AG09319 (cell line): ENCODE measurements at places on chromosomes 6 and 20.

- DNase-seq: peak; percentile 60
These were observed 285.2 kb downstream of the UST start for GRCh38 chr6:149031859-149032598.

GRCh38 chr6:167846997-167847606 lies 20.4 kb downstream of the AFDN start:
- DNase-seq: no peak

- no peak for DNase-seq
These were observed 291.0 kb upstream of the SULF2 start for GRCh38 chr20:48076247-48076646.

DNA sequence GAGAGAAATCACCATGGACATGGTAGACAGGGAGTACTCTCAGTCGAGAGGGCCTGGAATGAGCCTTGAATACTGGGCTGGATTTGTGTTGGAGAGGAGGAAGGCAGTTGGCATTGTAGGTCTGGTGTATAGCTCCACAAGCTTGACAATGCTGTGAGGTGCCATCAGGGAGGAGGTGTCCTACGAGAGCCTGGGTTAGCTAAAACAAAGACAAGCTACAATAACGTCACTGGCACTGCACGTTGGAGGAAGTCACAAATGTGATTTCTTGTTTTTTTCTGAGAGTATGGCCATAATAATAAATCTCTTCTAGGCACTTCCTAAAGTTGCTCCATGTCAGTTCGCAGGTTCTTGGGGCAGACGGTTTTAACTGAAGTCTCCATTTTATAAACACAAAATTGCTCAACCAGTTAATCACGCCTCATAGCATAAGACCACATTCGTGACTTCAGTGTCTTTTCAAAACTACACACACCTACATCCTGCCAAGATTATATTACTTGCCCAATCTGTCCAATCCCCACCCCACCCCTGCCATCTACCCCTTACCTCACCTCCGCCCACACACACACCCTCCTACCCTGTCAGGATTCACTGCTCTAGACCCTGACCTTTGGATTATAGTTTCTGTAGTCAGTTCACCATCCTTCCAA lies 4.4 kb upstream of the HLA-DMB start:
- DNase-seq: no peak

- DNase-seq: no peak
These were observed 39.2 kb downstream of the PSMG4 start for GRCh38 chr6:3297909-3298308.

DNA sequence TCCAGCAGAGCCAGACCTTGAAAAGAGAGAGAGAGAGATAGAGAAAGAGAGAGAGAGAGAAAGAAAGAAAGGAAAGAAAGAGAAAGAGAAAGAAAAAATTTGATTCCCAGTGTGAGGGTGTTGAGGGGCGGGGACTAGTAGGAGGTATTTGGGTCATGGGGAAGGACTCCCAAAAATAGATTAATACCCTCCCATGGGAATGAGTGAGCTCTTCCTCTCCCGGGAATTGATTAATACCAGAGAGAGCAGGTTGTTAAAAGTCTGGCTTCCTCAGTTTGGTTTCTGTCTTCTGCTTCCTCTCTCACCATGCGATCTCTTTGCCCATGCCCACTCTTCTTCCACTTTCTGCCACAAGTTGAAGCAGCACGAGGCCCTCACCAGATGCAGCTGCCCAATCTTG lies 28.8 kb upstream of the CFAP206 start:
- no peak for DNase-seq

DNA sequence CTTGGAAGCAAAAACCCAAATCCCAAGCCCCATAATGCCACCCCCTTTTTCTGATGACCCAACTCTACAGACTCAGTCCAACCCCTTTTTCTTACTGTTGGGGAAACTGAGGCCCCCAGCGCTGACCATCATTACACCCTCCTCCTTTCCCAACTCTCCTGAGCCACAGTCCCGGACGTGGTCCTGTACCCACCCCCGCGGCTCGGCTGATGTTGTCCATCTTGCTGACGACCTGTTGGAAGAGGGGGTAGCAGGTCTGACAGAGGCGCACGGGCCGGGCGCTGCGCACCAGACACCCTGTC lies 533 bp downstream of the OSTM1 start:
- DNase-seq: no peak

- no peak for DNase-seq
These were observed 26.1 kb downstream of the LOC128125822 start for GRCh38 chr6:63598049-63599036.

GRCh38 chr6:71137973-71138372 lies 150.6 kb upstream of the OGFRL1 start:
- DNase-seq: no peak

DNA sequence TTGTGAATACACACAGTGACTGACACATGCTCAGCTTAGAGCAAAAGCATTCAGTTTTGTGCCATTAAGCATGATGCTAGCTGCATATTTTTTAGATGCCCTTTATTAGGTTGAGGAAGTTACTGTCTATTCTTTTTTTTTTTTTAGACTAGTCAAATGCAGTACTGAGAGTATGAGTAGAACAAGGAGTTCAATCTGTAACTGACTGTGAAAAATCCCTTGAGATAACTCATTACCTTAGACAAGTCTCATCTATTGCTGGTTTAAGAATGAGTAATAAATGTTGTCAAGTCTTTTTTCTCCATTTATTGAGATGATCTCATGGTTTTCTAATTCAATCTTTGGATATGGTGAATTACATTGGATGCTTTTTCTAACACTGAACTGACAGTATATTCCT lies 23.2 kb downstream of the AHI1 start:
- DNase-seq: no peak

GRCh38 chr6:108638993-108639392 lies 78.3 kb downstream of the FOXO3 start:
- no peak for DNase-seq

GRCh38 chr6:4466769-4467480 lies 309.3 kb upstream of the CDYL start:
- no peak for DNase-seq

- no peak for DNase-seq
These were observed 15.5 kb upstream of the TPBG start for GRCh38 chr6:82348130-82348529.

DNA sequence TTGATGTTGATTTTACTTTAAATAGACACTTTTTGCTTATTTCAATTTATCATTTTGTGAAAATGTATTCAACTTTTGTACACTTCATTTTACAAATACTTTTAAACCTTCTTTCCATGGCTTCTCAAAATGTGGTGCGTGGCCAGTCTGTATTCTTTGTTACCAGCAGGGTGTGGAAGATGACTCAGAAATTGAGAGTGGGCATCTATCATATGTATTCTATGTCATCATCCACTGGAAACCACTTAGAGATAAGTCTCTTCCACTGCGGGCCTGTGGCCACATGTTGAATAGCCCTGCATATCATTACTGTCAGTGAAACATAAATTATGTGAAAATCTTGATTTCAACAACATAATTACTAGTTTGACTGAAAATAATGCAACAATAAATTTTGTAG lies 52.6 kb upstream of the MC3R start:
- no peak for DNase-seq

GRCh38 chr20:36726168-36726567 lies 19.7 kb downstream of the NDRG3 start:
- no peak for DNase-seq

DNA sequence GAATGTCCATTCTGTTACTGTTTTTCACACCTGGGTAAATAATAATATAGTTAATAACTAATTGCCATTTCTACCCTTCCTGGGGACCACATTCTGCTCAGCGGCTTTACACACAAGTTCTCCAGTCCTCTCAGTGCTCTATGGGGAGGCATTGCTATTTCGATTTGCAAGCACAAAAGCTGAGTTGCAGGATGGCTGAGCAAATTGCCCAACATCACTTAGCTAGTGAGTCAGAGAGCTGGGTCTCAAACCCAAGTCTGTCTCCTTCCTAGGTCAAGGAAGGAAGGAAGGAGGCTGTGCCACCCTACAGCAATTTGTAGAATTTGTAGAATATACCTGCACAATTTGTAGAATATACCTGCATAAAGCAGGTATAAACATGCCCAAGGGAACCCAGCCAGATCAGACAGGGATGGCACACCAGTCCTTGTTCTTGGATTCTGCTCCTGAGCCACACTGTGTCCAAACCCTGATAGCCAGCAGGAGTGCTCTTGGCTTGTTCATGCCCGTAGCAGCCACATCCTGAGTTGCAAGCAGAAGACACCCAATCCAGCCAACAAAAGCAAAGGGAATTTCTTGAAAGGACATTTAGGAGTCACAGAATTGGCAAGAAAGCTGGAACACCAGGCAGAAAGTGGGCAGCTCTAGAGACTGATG lies 56.9 kb downstream of the LY86 start:
- DNase-seq: no peak

GRCh38 chr6:393391-394221 lies 2.1 kb downstream of the IRF4 start:
- DNase-seq: no peak

GRCh38 chr6:137878486-137879285 lies 11.6 kb downstream of the TNFAIP3 start:
- DNase-seq: no peak

DNA sequence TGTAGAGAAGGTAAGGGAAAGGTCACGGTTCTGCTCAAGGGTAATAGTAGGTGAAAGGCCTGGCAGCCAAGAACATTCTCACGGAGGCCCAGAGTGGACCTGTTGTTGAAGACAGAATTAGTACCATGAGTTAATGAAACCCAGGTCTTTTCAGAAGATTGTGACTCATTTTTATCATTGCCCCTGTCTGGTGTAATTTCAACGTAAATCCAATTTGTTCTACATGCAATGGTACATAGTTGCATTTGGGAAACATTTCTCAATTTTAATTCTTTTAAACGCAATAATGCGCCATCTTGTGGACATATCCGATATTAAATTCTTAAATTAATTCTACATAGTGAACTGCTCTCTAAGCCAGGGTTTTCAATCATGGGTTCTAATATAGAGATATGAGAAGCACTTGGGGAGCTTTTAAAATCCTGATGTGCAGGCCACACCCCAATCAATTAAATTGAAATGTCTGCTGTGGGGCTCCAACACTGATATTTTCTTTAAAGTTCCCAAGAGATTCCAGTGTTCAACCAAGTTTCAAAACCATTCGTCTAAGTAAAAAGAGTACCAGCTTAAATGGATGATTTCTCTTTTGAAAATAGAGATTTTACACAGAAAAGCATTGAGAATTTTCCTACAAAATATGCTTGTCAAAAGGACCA lies 257.4 kb downstream of the PLCB1 start:
- DNase-seq: peak; percentile 38

- peak; percentile 18 for DNase-seq
These were observed 191.6 kb upstream of the SNX9 start for GRCh38 chr6:157631412-157631811.

- no peak for DNase-seq
These were observed 72.9 kb upstream of the DTNBP1 start for GRCh38 chr6:15735567-15736265.

DNA sequence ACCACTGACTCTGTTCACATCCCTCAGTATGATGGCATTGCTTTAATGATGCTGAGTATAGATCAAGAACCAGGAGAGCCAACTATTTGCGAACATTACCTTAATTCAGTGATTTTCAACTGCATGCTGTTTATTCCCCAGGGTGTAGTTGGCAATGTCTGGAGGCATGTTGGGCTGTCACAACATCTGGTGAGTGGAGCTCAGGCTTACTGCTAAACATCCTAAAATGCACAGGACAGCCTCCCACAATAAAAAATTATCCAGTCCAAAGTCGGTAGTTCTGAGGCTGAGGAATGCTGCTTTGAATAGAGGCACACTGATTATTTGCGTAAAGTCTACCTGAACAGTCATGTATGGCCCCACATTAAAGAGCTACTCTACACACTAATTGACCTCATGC lies 94.8 kb upstream of the OPRM1 start:
- DNase-seq: no peak

- DNase-seq: no peak
These were observed 13.4 kb downstream of the RFPL4B start for GRCh38 chr6:112360498-112360897.

DNA sequence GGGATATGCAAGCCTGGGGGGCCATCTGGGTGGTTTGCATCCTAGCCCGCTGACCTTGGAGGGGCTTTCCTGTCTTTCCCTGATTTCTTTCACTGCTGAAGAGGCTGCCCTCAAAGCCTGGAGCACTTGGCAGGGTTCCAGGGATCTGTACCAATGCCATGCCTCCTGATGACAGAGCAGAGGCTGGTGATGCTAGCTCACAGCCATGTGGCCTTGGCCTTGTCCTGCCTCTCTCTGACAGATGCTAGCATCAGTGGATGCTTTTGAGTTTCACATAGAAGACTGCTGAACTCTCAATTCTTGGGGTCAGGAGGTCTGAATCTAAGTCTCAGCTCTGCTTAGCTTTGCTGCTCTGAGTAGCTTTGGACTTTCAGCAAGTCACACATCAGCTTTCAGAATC lies 21.9 kb upstream of the RREB1 start:
- no peak for DNase-seq

DNA sequence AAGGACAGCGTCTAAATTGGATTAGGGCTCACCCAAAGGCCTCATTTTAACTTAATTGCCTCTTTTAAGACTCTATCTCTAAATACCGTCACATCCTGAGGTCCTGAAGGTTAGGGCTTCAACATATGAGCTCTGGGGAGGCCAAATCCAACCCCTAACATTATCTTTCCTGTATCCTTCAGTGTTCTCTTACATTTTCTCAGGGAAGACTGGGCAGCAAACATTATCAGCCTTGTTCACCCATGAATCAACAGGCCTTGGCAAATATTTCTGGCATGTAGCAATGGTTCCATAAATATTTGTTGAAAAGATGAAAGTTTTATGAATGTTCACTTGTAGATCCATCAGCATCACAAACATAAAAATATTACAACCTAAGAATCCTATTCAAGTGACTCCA lies 24.6 kb upstream of the FOXF2 start:
- DNase-seq: no peak

- DNase-seq: no peak
These were observed 14.8 kb upstream of the TMEM244 start for GRCh38 chr6:129875610-129876520.

DNA sequence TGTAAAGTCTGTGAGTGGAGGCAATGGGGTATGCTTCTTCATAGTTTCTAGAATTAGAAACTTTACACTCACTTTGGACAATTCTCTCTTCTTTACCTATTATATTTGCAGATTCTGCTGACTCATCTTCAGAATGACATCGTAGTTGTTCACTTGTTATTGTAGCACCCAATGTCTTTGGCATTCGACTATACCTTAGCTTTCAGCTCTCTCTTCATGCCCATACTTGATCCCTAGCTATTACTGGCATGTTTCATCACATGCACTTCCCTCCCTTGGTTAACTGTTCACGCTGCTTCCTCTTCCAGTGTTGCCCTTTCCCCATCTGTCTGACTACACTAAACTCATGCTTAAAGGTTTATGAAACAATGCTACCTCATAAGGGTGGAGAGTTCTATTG lies 298.1 kb upstream of the TCF21 start:
- no peak for DNase-seq
